ENCODE measurements at places on chromosomes 3 and 15.

GRCh38 chr3:159832024-159832423 is 156.6 kb upstream of the IL12A start:
- no peak overlapping the region for H3K27ac ChIP-seq
- H3K36me3 ChIP-seq = no peaks in the 10 kb centered on the region
- H3K27me3 ChIP-seq = no peaks in the 10 kb centered on the region
- DNase-seq = no peak
- peaks cover 27% of the 10 kb centered on the region for H3K4me1 ChIP-seq
- no peak overlapping the region for H3K4me3 ChIP-seq

- H3K27ac ChIP-seq = no peak overlapping the region
- no peak overlapping the region for H3K4me3 ChIP-seq
Observed at GRCh38 chr3:107668416-107668815, 145.7 kb downstream of the BBX start.

- no peak overlapping the region for H3K27ac ChIP-seq
- H3K4me1 ChIP-seq = peaks cover 8% of the 10 kb centered on the region
- no peaks in the 10 kb centered on the region for H3K36me3 ChIP-seq
- no peak for DNase-seq
- no peak overlapping the region for H3K4me3 ChIP-seq
Observed at GRCh38 chr3:140597364-140597763, 80.5 kb upstream of the TRIM42 start.

GRCh38 chr3:55044486-55044885 is 116.6 kb upstream of the LRTM1 start:
- H3K36me3 ChIP-seq = no peaks in the 10 kb centered on the region
- 0 out of 2 replicates have a peak, but pooled peaks cover 5% of the 10 kb centered on the region for H3K27me3 ChIP-seq
- H3K27ac ChIP-seq = no peak overlapping the region
- no peak for DNase-seq

- peaks cover 25% of the 10 kb centered on the region for H3K4me1 ChIP-seq
- H3K27ac ChIP-seq = no peak overlapping the region
- DNase-seq = peak; percentile 64
- no peaks in the 10 kb centered on the region for H3K27me3 ChIP-seq
Observed at GRCh38 chr3:127652246-127652995, 20.3 kb upstream of the ABTB1 start.

DNA sequence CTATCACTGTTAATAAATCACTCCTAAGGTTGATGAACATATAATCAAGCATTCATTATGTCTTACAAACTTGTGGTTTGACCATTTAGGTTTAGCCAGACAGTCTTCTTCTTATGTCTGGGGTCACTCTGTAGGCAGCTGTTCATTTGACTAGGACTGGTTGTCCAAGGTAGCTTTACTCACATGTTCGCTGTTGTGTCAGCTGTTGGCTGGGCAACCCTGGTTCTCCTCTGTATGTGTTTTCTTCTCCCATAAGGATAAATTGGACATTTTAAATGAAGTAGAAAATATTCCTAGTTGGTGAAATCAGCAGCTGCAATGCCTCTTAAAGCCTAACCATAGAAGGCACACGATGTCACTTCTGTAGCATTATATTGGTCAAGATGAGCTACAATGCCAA is 635.1 kb downstream of the EPHA3 start:
- no peaks in the 10 kb centered on the region for H3K27me3 ChIP-seq
- H3K4me3 ChIP-seq = no peak overlapping the region
- DNase-seq = no peak
- H3K36me3 ChIP-seq = no peaks in the 10 kb centered on the region

GRCh38 chr3:124775877-124776276 is 45.6 kb downstream of the UMPS start:
- H3K27ac ChIP-seq = no peak overlapping the region
- peaks cover 6% of the 10 kb centered on the region for H3K4me1 ChIP-seq
- DNase-seq = no peak
- no peak overlapping the region for H3K4me3 ChIP-seq
- no peaks in the 10 kb centered on the region for H3K27me3 ChIP-seq
- H3K36me3 ChIP-seq = no peaks in the 10 kb centered on the region

DNA sequence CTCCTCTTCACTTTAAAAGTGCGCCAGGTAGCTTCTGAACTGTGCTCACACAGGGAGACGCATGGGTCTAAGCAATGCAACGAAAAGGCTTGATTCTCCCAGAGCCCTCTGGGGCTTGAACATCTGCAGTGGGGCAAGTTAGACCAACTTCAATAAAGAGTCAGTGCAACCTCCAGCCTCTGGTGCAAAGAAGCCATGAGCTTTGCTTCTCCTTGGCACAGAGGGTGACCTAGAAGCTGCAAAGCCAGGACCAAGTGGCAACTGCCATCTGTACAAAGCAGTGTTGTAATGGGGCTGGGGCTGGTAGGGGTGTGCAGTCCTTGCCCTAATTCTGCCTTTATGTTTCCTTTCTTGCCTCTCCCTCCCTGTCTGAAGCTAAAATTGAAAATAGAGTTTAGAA is 219.0 kb upstream of the CD96 start:
- H3K4me3 ChIP-seq = no peak overlapping the region
- H3K27ac ChIP-seq = no peak overlapping the region
- DNase-seq = no peak
- no peaks in the 10 kb centered on the region for H3K27me3 ChIP-seq
- no peaks in the 10 kb centered on the region for H3K36me3 ChIP-seq

GRCh38 chr3:15450438-15451215 is 23.2 kb downstream of the EAF1 start:
- H3K27ac ChIP-seq = no peak overlapping the region
- DNase-seq = no peak
- no peaks in the 10 kb centered on the region for H3K27me3 ChIP-seq
- no peaks in the 10 kb centered on the region for H3K36me3 ChIP-seq

- peak; percentile 91 for DNase-seq
- H3K27ac ChIP-seq = peak overlapping the region; percentile 83
- H3K27me3 ChIP-seq = no peaks in the 10 kb centered on the region
- peaks cover 13% of the 10 kb centered on the region for H3K4me1 ChIP-seq
- no peaks in the 10 kb centered on the region for H3K36me3 ChIP-seq
- H3K4me3 ChIP-seq = no peak overlapping the region
Observed at GRCh38 chr3:55873523-55874254, 386.6 kb upstream of the WNT5A start.

DNA sequence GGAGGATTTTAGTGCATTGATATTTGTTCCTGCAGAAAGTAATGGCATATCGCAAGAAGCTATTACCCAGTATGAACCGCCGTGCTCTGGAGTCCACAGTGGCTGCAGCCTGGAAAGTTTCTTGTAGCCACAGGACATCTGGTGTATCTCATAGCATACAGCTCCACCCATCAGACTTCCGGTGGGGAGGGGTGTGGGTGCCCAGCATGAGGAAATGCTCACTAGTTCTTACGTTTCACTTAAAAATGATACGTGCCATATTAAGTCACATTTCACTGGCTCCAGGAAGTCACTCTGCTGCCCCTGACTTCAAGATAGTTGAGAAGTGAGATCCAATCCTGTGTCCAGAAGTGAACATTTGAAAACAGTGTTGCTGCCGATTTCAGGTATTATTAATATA is 990.4 kb downstream of the GBE1 start:
- no peaks in the 10 kb centered on the region for H3K27me3 ChIP-seq
- DNase-seq = peak; percentile 64
- H3K27ac ChIP-seq = peak overlapping the region; percentile 38
- 0 out of 2 replicates have a peak, but pooled peaks cover 6% of the 10 kb centered on the region for H3K4me1 ChIP-seq
- H3K4me3 ChIP-seq = peak overlapping the region; percentile 79
- H3K36me3 ChIP-seq = no peaks in the 10 kb centered on the region

- H3K27ac ChIP-seq = no peak overlapping the region
- H3K36me3 ChIP-seq = no peaks in the 10 kb centered on the region
- H3K4me3 ChIP-seq = no peak overlapping the region
- no peaks in the 10 kb centered on the region for H3K4me1 ChIP-seq
- DNase-seq = no peak
- no peaks in the 10 kb centered on the region for H3K27me3 ChIP-seq
Observed at GRCh38 chr3:161026612-161027510, 78.3 kb downstream of the B3GALNT1 start.

DNA sequence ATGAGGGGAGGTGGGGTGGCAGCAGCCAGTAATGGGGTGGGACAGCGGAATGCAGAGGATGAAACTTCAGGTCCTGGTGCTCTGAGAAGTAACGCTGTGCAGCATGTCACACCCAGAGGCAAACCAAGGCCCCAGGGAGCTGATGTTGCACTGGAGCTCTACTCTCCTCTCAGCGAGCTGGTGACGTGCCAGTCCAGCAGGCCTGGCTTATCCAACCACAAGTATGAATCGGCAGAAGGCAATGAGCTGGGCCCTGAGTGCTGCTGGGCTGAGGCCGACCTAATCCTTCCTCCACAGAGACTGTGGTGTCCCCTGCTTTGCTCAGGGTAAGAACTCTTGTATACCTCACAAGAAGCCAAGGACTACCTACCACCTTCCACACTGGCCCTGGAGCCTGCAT is 30.5 kb downstream of the CD86 start:
- no peaks in the 10 kb centered on the region for H3K36me3 ChIP-seq
- no peaks in the 10 kb centered on the region for H3K4me1 ChIP-seq
- no peak overlapping the region for H3K4me3 ChIP-seq
- no peaks in the 10 kb centered on the region for H3K27me3 ChIP-seq
- H3K27ac ChIP-seq = no peak overlapping the region

DNA sequence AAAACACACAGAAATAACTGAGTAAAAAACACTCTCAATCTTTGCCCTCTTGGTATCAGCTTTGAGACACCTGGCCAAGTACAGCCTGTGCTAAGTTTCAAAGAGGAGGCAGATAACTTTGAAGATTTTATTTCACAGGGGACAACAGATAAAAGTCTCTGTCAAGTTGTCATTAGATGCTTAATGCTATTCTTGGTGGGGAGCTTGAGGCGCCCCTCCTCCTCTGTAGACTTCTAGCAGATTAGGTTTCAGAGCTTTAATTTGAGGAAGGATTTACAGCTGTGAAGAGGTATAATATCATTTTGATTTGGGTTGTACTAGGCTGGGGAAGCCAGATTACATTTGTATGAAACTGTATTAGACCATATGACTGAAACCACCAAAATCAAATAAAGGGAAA is 620.3 kb downstream of the FHIT start:
- H3K27me3 ChIP-seq = no peaks in the 10 kb centered on the region
- H3K4me3 ChIP-seq = no peak overlapping the region
- no peak overlapping the region for H3K27ac ChIP-seq
- no peaks in the 10 kb centered on the region for H3K4me1 ChIP-seq

Data from PC-3 (cell line).